OCI-LY7 (cell line): ENCODE measurements at places on chromosomes 7 and 10.

DNA sequence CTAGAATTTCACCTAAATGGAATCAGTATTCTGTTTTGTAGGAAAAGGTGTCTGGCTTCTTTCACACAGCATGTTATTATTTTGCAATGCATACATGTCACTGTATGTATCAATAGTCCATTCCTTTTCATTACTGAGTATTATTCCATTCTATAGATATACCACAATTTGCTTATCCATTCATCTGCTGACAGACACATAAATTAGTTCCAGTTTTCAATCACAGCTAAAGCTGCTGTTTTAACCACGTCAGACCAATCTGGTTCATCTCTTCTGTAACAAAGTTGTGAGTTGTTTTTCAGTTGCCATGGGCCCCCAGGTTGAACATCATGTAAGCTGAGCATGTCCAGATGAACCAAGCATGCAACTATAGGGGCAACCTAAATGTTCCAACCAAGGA lies 282.1 kb upstream of the MKLN1 start:
- DNase-seq, result no peak

- DNase-seq, result no peak
These were observed 62.1 kb downstream of the CRPPA start for GRCh38 chr7:16359216-16359615.

- DNase-seq, result peak; percentile 62
These were observed 578 bp downstream of the ZMYND11 start for GRCh38 chr10:135601-136464.

DNA sequence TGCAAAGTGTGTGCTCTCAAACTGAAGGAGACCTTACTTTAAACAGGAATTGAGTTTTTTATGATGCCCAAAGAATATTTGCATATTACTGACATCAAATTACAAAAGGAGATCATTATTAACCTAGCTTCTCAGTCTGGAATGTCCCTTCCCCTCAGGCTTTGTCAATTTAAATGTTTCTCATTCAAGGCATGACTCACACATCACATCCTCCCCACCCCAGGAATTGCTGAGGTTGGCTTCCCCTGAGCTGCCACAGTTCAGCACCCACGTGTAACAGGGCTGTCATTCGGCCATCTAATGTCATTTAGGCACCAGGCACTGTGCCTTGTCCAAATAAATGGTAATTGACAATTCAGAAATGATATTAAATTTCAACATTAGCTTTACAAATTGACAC lies 305.9 kb upstream of the MGMT start:
- no peak for DNase-seq

- no peak for DNase-seq
These were observed 125.1 kb upstream of the GPR22 start for GRCh38 chr7:107344799-107345198.

DNA sequence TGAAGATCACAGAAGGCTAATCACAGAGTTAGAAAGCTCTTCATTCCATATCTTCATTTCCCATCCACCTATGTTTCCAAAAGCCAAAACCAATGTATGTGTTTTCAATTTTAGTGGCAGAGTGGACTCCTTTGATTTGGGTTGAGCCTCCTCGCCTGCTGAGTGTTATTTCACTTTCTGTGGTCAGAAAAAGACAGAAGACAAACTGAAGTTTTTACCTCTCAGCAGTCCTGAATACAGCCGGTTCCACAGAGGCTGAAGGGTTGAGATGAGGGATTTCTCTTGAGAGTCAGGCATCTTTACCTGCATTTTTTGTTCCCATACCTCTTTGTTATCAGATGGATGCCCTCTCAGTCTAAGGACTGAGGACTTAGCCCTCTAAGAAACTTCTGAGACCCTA lies 659.6 kb downstream of the CCSER2 start:
- DNase-seq, result no peak
